ENCODE measurements at places on chromosomes 3 and 15.

- no peak for DNase-seq
These were observed 32.1 kb upstream of the RPS17 start for GRCh38 chr15:82572311-82572710.

- DNase-seq: no peak
These were observed 6.1 kb upstream of the EIF2B5 start for GRCh38 chr3:184129012-184129411.

DNA sequence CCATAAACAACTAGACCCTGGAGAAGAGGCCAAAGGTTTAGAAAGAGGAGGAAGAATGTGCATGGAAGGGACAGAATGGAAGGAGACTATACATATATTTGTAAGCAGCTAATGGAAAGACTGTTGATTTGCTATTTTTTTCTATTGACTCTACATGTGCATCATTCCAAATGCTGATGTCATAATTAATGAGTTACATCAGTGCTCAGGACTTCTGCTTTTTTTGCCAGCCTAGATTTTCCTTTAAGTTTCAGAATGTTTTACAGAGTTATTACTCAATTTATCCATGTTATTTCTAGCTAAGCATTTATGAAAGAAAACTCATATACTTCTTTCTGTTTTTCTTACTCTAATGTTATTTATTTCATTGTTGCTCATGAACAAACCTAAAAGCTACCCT lies 62.6 kb upstream of the VGLL3 start:
- no peak for DNase-seq

DNA sequence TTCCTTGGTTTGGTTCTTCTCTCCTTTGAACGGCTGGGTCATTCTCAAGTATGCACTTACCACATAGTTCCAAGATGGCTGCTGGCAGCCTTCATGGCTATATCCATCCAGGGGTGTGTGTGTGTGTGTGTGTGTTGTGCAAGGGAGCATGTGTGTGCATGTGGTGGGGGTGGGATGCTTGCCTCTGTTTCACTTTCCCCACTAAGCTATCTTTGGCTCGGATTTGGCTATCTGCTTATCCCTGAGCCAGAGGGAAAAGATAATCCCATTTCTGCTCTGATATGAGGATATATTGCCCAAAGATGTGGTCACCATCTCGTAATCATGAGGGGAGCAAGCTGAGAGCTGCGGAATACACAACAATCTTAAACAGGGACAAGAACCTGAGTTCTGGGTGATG lies 26.2 kb downstream of the ANAPC13 start:
- no peak for DNase-seq

DNA sequence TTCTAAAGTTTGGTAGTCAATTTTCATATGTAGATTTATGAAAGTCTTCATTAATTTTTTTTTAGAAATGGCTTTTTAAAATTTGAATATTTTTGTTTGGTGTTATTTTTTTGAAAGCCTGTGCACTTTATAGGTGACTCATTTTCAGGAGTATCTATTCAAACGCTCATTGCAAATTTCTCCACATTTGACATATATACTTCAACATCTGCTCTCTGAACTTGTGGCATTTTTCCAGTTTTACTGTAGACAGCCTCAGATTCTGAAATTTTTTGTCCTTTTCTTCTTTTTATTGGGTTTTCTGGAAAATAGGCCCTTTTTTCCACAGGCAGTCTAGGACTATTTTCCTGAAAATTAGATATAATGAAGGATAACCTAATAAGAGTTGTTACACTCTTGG lies 396.6 kb downstream of the RBMS3 start:
- DNase-seq: no peak

DNA sequence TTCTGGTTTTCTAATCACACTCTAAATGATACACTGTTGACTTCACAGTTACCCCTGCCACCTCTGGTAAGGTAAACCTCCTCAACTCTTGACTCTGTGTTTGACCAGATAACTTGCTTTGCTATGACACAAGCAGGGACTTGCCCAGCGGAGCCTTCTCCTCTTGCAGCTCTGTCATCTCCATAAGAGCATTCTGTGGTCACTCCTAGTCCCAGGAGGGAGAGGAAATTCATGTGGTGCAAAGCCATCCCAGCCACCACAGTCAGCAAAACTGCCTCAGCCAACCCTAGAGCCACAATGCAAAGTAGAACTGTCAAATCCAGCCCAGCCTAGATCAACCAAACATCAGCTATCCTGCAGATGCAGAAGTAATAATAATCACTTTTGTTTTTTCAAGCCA lies 144.7 kb upstream of the GADL1 start:
- DNase-seq: no peak

DNA sequence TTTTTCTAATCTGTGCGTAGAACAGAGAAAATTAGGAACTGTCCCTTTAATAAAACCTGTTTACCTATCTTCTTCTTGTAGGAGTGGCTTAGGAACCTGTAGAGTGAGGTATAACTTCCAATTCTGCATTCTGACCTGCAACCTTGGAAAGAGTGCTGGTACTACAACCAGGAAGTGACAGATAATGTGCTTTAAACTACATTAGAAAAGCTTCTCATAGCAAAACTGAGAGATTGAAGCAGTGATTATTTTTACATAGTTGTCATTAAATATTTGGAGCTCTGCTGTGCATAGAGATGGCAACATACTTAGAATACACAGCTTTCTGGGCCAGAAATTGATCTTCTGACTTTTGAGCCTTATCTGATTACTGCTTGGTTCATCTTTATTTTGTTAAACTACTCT lies 50.4 kb upstream of the ZDHHC23 start:
- no peak for DNase-seq

GRCh38 chr3:156491192-156491591 lies 63.7 kb downstream of the SSR3 start:
- no peak for DNase-seq

DNA sequence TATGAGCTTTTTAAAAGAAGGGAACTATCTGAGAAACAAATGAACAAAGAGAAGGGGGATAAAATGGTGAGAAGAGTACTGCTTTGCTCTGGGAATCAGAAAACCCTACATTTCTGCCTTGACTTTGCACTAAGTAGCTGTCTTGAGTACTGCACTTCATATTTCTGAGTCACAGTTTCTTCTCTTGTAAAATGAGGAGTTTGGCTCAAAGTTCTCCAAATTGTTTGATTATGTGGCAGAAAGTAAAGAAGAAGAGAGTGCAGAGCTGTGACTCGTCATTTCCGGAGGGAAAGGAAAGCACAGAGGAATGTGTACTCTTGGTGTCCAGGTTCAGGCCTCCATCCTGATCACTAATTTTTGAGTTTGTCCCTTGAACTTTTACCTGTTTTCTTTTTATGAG lies 54.7 kb downstream of the TP63 start:
- DNase-seq: no peak

GRCh38 chr15:40829115-40829514 lies 607 bp upstream of the PPP1R14D start:
- no peak for DNase-seq

- DNase-seq: no peak
These were observed 2.7 kb upstream of the DLEC1 start for GRCh38 chr3:38036286-38036685.

- no peak for DNase-seq
These were observed 155.6 kb upstream of the STT3B start for GRCh38 chr3:31377045-31377642.

DNA sequence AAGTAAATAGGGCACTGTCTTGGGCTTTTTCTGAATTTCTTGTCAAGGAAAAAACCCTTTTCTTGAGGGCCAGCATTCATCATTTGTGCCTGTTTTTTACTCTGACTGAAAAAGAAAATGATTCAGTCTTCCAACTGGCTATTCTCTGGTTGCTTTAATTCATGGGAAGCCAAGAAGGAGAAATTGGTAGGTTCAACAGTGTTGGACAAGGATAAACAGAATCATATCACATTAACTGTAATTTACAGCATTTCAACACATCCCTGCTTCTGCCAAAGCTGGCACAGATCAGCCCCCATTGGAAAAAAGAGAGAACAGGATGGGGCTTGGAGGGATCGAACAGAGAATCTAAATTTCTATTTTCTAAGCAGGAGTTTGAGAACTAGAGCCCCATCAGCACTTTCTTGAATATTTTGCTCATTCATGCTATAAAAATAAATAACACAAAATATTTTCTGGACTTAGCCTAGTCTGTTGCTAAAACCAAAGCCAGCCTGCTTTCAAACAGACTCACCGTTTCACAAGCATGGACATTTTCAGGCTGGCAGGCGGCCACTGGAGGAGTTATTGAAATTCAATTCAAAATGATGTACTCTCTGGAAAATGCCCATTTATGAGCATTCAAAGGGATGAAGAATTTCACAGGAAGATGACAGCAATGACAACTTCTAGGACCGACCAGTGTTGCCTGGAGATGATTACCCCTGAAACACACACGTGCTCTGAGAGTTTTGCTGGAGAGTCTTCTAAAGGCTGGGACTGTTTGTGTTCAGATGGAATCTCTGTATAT lies 181.2 kb downstream of the WNT5A start:
- no peak for DNase-seq

- DNase-seq: no peak
These were observed 25.1 kb downstream of the SYNPR start for GRCh38 chr3:63303238-63303637.

- no peak for DNase-seq
These were observed 1390.8 kb downstream of the ZPLD1 start for GRCh38 chr3:103825586-103825985.

- peak; percentile 34 for DNase-seq
These were observed 47.5 kb downstream of the ACAP2 start for GRCh38 chr3:195395208-195395816.

- DNase-seq: no peak
These were observed 3.7 kb downstream of the CHRNA3 start for GRCh38 chr15:78617076-78617475.

DNA sequence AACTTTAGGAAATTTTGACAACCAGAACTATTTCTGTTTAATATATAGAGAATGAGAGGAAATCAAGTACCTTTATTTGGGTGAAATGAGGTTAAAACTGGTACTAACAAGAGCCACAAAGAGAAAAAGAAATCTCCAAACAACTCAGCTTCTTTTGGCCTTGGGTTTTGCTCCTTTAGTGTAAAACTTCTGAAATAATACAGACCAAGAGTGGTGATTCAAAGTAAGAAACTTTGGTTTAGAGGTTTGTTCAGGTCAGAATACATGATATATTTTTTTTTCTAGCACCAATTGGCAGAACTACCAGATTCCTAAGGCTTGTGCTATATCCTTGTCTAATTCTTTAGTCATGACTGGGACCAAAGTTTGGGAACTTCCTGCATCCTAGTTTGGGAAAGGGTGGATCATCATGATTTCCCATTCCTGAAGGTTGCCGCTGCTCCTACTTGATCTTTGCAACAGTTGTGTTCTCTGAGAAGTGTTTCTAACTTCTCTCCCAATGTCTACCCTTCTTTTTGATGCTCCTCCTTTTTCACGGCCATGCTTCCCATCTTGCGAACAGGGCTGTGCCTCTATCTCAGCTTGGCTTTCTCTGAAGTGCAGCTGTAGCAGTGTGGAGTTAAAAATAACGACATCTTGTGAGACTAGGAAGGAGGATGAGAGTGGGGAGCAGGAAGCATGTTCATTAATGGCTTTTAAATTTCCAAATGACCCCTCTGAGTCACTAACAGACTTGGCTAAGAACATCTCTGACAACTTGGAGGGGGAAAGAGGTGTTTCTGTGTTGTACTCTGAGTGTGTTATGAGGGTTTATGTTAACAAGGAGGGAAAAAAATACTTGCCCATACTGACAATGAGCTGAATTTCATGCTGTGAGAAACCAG lies 87.7 kb downstream of the KCNAB1 start:
- no peak for DNase-seq

DNA sequence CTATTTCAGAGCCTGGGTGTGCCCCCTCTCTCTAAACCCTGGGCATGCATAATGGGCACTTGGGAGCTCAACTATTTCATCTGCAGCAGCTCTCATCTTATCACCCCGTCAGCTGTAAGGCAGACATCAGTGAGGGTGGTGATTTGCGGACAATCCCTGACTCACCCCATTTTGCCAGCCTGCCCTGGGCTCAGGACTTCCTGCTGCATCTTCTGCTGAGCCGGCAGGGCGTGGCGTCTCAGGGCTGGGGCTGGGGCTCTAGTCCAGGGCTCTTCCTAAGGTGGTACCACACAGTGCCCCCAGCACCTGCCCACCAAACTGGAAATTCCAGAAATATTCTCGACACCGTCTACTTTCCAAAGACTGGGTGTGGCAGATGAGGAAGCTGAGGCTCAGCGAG lies 925 bp upstream of the PSTPIP1 start:
- DNase-seq: no peak

DNA sequence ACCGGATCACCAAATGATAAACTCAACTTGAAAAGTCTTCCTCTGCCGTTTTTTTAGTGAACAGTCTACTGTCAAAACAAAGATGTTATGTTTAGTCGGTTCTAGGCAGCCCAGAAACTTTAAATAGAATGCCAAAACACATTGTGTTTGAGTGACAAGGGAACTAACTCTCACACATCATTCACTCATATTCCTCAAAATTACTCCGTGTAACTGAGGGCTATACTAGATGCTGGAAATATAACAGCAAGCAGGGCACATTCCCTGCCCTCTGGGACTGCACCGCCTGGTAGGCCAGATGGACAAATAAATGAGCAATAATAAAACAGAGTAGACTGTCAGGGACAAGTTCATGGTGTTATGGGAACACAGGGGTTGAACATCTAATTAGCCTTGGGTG lies 251.4 kb downstream of the MAGI1 start:
- DNase-seq: no peak

DNA sequence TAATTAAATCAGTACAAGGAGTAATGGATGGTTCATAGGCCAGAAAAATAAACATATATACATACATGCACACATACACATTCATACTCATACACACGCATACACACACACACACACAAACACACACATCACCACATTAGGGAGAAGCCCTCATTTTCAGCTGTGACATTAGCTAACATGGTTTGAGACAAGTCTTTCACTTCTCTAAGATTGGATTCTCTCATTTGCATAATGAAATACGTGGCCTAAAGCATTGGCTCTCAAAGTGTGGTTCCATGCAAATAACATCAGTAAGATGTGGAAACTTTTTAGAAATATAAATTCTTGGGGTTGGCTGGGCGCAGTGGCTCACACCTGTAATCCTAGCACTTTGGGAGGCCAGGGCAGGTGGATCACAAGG lies 452.6 kb downstream of the TAFA4 start:
- DNase-seq: no peak

DNA sequence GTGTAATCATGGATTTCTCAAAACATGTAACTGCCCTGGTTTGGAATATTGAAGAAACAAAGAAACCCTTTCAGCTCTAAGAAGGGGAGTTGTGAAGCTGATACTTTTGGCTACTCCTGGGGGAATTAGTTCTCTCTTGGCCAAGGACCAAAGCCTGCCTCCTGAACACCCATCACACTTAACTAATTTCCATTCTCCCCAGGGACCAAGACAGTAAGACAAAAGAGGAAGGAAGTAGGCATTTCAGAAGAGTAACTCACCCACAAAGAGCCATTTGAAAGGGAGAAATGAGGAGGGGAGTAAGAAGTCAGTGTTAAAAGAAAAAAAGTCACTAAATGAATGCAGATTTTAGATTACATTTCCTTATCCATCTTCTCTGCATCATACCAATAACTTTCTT lies 328.0 kb upstream of the SOX2 start:
- no peak for DNase-seq
